A673 (cell line): ENCODE measurements at places on chromosomes 7 and 10. TPM values are rescaled to one million over a fixed set of nuclear protein-coding genes. Genes with fewer than 3 reads are reported as not detected.
A peak's percentile ranks its signal among the peaks of the same experiment; 100 is the strongest.

GRCh38 chr10:31704195-31704594, 224.4 kb downstream of the ARHGAP12 start:
- DNase-seq = no peak

DNA sequence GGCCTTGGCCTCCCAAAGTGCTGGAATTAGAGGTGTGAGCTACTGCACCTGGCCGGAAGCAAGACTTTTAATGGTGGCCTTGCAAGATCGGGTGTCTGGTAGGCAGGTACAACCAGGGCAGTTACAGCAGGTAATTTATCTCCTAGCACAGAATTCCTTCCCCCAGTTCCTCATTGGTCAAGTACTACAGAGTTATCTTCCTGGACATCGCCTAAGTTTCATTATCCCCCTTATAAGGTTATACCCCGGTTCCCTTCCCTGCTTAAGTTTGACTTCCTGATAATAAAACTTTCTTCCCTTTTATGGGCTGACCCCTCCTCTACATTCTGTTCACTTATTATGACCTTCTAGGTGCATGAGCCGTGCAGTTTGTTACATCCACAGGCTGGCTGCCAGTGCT, 19.0 kb upstream of the CYP3A43 start:
- DNase-seq = no peak

- peak; percentile 79 for DNase-seq
These were observed 1.2 kb upstream of the PFKFB3 start for GRCh38 chr10:6201516-6201975.

DNA sequence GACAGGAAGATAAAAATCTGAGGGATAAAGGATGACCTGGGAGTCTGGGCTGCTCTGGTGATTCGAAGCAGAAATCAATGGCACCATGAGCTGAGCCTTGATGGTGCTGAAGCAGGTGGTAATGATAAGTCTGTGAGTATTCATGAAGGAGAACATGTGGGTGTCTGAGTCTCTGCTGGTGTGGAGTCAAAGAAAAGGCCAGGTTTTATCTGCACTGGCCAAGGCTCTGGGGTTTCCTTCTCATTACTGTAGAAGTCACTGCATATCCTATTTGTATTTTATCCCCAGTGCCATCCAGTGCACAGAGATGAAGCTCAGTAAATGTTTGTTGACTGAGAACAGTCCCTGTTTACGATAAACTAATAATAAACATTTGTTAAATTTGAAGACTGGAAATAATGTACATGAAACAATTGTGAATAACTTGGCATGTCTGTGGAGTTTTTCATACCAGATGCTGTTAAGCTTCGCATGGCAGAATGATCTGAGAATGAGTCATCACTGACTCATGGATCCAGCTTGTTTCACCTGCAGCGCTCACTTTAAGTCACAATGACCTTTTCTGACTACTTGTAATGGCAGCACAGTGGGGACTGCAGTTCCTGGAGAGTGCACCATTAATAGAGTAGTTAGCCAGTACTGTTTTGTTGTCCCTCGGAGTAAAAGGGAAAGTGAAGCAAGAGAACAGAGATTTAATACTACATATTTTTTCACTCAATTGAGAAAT, 538.5 kb downstream of the HTR7 start:
- peak; percentile 45 for DNase-seq

DNA sequence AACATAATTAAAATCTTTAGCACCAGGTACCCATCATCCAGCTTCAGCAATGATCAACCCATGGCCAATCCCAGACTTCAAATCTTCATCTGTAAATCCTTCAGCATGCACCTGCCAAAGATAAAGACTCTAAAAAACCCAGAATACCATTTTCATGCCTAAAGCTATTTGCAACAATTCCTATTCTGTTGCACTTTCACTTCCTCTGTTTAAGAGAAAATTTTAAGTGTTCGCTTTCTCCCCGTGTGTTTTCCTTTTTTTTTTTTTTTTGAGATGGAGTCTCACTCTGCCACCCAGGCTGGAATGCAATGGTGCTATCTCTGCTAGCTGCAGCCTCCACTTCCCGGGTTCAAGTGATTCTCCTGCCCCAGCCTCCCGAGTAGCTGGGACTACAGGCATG, 31.8 kb upstream of the HTR5A start:
- no peak for DNase-seq

GRCh38 chr7:5463031-5463430, 39.4 kb upstream of the TNRC18 start:
- DNase-seq = no peak

DNA sequence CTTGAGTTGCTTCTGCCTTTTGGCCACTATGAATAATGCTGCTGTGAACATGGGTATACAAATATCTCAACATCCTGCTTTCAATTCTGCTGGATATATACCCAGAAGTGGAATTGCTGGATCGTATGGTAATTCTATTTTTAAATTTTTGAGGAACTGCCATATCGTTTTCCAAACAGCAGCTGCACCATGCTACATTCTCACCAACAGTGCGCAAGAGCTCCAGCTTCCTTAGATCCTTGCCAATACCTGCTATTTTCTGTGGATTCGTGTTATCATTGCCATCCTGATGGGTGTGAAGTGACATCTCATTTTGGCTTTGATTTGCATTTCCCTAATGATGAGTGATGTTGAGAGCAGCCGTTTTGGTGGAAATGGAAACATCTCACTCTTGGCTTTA, 26.7 kb downstream of the FRMD4A start:
- no peak for DNase-seq

Gene ASB4
- not detected in 2 replicates for total RNA-seq

Gene GPAM
- 18.1 and 20.8 TPM in 2 replicates for total RNA-seq

DNA sequence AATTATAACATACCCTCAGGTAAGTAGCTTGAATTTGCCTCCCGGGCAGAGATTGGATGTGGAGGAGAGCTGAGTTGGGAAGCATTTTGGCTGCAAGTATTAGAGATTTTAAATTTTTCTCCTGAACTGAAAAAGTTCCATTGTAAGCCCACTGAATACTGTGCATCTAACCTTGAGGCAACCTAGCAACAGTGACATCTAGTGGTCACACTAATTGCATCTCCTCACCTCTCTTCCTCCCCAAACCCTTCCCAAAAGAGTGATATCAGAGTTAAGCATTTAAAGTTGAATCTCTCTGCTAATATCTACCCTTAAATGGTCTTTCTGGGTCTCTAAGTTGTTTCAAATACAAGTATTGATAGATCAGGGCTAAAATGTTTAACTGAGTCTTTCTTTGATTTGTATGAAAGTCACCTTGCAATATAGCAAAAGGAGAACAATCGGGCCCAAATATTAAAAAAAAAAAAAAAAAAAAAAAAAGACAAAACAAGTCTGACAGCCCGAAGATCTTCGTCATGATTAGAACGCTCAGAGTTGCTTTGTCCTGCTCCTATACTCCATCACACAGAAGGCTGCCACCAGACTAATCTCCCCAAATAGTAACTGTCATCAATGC, 40.4 kb upstream of the DLX5 start:
- peak; percentile 70 for DNase-seq

Gene CRTAC1
- total RNA-seq = not detected in 2 replicates

DNA sequence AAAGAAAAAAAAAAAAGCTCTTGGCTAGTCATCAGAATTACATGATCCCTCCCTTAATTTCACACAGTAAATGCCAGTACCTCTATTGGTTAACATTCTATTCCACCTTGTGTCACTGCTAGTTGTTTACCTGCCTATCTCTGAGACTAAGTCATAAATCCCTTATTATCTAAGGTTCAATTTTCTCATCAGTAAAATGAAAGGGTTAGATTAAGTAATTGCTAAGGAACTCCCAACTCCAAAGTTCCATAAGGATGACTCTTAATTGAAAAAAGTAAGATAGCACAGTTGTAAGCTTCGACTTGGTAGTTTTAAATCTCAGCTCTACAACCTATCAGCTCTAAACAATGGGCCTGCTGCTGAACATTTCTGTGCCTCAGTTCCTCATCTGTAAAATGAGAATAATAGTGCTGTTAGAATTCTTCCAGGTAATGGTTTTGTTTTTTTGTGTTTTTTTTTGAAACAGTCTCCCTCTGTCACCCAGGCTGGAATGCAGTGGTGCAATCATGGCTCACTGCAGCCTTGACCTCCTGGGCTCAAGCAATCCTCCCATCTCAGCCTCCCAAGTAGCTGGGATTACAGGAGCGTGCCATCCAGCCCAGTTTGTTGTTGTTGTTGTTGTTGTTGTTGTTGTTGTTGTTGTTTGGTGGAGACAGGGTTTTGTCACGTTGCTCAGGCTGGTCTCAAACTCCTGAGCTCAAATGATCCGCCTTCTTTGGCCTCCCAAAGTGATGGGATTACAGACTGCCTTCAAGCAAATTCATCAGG, 35.6 kb downstream of the SRPK2 start:
- DNase-seq = no peak

Gene PLXDC2
- 69.6 and 74.8 TPM in 2 replicates for total RNA-seq

- no peak for DNase-seq
These were observed 84.4 kb upstream of the SEM1 start for GRCh38 chr7:96794063-96794462.

DNA sequence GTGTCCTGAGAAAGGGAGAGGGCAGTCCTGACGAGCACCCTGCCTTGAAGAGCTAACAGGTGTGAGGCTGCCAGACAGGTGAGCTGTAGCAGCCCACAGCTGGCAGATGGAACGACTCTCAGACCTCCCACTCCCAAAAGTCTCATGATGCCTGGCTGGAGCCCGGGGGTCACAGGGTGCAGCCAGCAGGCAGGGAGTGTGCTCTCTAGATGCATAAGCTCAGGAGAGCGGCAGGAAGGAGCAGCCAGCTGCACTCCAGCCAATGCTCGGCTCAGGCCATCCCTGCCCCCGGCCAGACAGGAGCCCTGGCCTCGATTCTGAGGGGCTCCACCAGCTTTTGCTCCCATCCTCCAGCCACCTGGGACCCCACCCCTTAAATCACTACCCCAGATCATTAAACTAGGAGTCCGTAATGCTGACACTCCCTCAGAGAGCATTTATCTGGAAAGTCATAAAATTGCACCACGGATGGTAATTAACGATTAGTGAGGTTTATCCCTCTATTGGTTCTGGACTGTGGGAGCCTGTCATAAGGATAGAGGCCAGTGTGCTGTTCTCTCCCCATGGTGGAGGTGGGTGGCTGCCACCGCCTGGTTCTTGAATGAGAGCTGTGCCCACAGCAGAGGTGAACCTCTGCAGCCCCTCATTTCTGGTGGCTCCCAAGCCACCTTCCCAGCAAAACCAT, 63.5 kb upstream of the ZMIZ1 start:
- DNase-seq = no peak

DNA sequence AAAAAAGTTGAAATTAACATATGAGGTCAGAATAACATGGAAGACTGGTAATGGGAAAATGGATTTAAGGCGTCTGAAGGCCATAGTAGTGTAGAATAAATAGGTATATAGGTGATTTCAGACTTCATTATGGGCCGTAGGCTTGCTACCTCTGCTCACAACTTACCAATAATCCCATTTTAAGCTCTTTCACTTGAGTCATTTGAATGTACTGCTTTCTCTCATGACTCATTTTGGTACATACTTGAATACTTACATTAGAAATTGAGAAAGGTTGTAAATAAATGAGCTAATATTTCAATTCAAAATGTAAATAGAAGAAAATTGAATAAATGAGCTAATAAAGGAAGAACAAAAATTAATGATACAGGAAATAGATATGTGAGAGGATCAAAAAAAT, 42.2 kb upstream of the NEUROD6 start:
- no peak for DNase-seq

Gene SLC39A12
- total RNA-seq = not detected in 2 replicates

GRCh38 chr7:26439521-26440232, 148.0 kb downstream of the SNX10 start:
- DNase-seq = no peak

DNA sequence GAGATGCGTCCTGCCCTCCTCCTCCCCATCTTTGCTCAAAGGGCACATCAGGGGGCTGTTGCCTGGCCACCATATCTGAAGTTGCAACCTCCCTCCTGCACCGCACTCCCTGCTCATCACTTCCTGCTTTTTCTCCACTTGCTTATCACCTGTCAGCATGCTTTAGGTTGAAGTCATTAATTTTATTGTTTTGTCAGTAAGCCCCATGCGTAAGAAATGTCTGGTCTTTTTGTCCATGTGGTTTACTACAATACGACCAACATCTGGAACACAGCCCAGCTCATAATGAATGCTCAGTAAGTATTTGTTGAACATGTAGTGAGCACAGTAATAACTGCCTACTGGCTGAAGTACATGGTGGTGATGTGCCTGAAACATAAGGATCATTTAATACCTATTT, 71.6 kb upstream of the GJD4 start:
- no peak for DNase-seq

- DNase-seq = no peak
These were observed 97.6 kb downstream of the ZMIZ1 start for GRCh38 chr10:79166312-79166721.

DNA sequence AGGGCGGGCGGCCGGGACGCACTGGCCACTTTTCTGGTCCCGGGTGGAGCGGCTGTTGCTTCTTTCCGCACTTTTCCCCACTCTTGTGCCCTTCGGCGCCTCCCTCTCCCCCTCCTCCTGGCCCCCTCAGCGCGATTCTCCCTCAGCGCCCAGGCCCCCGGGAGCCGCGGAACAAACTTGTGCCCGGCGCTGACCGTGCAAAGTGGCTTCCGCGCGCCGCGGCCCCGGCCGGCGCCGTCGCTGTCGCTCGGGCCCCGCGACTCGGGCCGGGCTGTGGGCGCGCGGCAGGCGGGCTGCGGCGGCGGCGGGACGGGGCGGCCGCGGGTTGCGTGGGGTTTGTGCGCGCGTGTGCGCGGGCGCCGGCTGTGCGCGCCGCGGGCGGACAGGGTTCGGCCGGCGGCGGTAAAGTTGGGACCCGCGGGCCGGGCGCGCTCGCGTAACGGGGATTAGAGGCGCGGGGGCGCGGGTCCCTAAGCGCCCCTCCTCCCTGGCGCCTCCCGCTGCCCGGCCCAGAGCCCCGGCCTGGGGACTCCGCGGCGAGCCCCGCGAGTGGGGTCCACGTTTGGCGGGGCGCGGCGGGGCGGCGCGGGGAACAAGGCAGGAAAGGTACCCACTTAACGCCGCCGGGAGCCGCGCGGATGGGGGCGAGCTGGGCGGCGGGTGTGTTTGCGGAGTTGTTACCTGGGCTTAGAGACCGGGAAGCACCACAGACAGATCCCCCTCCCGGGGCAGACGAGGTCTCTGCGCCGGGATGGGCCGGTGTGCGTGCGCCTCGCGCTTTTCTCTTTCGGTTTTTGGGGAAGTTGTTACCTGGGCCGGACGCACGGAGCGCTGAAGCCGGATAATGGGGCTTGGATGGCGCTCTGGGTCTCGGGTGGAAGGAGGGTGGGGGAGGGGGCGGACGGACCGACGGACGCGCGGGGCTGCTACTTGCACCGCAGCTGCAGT, 860 bp downstream of the ZEB1 start:
- DNase-seq = no peak

- no peak for DNase-seq
These were observed 311.6 kb upstream of the SEMA3A start for GRCh38 chr7:84506151-84506550.

- DNase-seq = no peak
These were observed 43.0 kb upstream of the LEP start for GRCh38 chr7:128197989-128198580.
